Cortex of kidney (tissue), 1 donor: ENCODE measurements at places on chromosomes 13 and 19.

- DNase-seq, result no peak
Measured at GRCh38 chr19:30629086-30629485, 256.9 kb downstream of the ZNF536 start.

DNA sequence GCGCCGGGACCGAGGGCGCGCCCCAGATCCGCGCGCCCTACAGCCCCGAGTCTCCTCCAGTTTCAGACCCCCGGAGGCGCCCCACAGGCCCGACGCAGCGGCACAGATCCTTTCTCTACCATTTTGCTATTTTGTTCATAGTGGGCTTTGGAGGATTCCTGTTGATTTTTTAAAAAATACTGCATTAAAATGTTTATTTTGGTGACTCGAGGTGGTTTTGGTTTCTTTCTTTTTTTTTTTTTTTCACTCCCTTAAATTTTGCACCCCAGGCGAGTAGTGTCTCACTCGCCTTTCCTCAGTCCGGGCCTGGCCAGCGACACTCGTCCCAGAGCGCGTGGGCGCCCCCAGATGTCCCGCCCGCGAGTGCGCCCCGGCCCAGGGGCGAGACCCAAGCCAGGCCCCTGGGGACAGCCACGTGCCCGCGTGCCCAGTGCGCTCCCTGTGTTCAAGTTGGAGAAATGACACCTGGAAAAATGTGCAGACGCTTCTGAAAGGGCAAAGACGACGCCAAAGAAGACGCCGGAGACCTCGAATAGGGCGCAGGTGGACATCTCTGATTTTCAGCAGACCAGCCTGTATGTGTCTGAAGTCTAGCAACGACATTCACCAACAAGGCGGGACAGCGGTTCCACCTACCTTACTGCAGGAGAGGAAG, 471 bp upstream of the INSR start:
- DNase-seq, result no peak

GRCh38 chr13:33575378-33575777, 242.6 kb upstream of the RFC3 start:
- no peak for DNase-seq

DNA sequence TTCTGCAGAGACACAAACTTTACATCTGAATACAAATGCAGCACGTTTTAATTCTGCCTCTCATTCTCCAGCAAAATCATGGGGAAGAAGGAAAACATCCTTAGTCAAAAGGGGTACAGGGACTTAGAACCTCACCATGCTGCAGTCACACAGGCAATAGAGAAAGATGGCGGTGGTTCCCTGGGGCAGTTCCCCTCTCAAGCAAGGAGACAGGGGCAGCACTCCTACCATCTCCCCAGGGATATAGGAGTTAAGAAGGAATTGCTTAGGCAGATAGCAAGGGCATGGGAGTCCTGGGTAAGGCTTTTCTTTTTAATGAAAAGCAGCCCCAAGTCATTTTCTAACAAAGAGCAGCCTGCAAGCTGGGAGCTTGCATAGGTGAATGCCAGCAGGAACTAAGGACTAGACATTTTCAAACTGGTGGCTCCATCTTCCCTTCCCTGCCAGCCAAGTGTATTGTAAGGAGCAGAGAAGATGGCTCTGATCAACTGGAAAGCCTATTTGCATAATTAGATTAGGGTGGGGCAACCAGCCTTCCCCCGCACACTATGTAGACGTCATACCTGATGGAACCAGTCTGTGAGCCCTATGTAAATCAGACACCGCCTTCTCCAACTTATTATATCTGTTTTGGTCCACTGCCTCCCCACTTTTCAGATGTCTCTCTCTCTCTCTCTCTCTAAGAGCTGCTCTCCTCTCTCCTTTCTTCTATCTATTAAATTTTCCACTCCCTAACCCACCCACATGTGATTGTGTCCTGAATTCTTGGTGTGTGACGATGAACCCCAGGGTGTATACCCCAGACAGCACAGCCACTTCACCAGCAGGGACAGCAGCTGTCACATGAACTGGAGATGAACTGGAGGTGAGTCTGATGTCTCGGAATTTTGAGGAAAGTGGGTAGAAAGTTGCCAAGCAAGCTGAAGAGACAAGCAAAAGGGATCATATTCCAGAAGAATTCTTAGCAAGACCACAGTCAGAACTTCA, 514.5 kb downstream of the IRS2 start:
- DNase-seq, result no peak

DNA sequence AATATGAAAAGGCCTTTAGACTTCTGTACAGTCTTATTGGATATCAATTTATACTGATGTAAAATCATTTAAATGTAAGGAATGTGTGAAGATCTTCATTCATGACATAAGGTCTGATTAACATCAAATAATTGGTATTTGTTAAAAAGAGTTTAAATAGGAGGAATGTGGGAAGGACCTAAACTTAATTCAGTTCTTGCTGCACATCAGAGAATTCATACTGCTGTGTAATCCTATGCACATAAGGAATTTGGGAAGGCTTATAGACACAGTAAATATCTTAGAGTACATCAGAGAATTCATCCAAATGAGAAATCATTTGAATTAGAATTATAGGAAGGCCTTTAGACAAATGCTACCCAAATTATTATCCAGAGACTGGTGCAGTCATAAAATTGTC, 21.7 kb downstream of the ZNF283 start:
- DNase-seq, result no peak

DNA sequence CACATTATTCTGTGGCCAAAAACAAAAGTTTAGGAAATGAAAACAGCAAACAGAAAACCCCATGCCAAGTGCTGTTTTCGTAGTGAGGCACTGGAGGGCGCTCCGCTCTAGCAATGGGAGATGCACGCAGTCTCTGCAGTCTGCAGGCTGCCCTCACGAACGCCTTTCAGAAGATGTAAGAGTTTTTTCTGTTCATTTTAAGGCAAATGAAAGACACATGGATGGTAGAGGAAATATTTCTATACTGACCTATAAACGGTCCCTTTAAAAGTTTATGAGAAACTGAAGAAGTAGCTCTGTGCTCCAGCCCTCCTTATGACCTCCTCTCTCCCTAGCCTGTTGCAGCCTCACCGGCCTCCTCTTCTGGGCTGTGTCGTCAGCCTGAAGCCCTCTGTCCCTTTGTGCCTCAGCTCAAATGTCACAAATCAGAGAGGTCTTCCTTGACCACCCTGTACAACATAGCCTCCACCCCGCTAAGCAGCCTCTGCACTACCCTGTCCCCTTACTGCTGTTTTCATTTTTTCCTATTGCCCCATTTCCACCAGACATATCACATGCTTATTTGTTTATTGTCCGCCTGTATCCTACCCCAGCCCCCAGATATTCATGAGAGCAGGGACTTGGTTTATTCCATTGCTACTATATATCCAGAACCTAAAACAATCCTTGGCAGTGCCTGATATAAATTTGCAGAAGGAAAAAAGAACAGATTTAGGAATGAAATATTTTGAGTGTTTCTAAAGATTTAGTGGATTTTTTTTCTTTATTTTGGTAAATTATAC, 116.4 kb downstream of the TM9SF2 start:
- no peak for DNase-seq

GRCh38 chr13:39926345-39926744, 270.9 kb downstream of the COG6 start:
- no peak for DNase-seq

- no peak for DNase-seq
Measured at GRCh38 chr19:17542042-17542441, 13.4 kb upstream of the COLGALT1 start.

DNA sequence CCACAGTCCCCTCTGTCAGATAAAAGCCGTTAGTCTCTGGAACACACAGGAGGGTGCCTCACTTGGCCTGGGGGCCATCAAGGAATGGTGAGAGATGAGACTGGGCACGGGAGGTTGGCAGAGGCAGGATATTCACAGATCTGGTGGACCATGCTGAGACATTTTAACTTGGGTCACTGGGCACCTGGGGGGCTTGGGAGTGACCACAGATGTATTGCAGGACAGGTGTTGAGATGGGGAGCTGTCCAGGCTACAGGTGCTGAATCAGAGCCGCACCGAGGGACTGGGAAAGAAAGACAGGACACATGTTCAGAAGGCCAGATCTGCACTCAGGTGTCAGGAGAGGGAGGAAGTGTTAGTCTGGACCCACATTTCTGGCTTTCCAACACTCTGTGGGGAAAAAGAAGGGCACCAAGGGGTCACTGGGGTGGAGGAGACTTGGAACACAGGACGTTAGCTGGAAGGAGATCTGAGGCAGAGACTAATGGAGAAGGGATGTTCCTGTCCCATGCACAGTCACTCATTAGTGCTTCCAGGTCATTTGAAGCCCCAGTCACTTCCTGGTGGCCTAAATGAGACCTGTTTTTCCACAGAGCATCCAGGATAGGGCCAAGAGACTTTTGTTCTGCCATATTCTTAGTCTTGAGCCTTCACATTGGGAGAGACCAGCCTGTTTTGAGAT, 56.1 kb downstream of the CHST8 start:
- no peak for DNase-seq

DNA sequence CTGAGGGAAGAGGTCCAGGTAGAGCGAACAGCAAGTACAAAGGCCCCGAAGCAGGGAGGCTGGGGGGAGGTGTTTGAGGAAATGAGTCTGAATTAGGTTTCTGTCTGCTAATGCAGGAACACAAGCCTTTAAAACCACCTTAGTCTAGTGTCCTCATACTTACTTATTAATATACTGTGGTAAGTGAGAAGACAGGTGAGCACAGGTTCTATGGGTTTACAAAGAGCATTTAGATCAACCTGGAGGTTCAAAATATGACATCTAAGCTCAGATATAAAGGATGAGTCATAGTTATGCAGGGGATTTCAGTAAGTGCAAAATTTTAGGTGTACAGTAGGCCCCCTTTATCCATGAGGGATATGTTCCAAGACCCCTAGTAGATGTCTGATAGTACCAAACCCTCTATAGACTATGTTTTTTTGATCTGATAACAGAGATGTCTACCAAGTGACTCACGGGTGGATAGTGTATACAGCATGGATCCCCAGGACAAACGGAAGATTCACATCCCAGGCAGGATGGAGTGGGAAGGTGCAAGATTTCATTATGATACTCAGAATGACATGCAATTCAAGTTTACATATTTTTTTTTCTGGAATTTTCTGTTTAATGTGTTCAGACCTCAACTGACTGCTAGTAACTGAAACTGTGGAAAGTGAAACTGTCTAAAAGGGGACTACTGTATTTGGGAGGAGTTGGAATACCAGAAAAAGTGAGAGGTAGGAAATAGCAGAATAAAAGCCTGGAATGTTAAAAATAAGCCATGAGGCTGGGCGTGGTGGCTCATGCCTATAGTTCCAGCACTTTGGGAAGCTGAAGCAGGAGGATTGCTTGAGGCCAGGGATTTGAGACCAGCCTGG, 18.2 kb upstream of the MED4 start:
- DNase-seq, result no peak

GRCh38 chr19:19064811-19065745, 1.3 kb downstream of the SLC25A42 start:
- no peak for DNase-seq

DNA sequence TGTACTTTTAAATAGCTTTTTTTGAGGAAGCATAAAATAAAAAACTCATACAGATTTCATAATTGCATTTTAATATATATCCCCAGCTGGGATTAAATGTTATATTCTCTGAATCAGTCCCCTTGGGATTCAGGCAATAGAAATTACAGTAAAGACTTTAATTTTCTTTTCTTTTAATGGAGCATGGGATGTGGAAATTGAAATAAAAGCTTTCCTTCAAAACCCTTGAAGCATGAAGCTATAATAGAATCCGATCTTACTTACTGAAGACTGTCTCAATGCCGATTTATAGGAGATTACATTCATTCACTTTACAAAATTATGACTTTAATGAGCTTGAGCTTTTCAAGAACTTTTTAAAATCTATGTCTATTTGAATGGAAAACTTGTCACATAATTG, 243.4 kb downstream of the SPRY2 start:
- no peak for DNase-seq

DNA sequence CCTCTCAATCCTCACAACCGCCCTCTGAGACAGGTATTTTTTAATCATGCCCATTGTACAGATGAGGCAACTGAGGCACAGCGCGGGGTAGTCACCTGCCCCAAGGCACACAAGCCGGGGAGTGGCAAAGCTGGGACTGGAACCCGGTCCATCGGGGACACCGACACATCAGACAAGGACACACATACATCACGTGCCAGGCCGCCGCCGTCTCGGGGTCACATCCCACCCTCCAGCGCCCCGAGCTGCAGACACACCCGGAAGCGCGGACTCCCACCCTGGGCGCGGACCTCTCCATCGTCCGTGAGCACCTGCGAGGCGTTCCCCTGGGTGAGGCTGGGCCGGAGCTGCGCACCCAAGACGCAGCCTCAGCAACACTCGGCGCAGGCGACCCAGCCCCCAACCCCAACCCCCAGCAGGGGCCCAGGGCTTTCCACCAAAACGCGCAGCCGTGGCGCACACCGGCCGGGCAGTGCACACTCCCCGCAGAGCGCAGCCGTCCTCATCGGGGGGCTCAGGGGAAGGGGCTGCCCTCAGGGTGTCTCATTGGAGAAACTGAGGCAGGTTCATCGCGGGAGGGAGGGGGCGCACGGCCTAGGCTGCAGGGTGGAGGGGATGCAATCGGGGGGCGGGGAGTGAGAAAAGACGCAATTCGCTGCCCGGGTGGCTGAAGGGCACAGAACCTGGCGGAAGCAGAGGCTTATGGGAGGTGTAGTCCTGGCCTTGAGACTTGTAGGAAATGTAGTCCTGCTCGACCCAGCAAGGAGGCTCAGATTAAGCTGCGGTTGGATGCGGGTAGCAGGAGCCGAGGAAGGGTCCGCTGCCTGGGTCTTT, 1.9 kb upstream of the LMTK3 start:
- no peak for DNase-seq

GRCh38 chr13:60922576-60923231, 492.9 kb downstream of the PCDH20 start:
- DNase-seq, result no peak

GRCh38 chr13:113816946-113817859, 46.7 kb downstream of the GAS6 start:
- no peak for DNase-seq

DNA sequence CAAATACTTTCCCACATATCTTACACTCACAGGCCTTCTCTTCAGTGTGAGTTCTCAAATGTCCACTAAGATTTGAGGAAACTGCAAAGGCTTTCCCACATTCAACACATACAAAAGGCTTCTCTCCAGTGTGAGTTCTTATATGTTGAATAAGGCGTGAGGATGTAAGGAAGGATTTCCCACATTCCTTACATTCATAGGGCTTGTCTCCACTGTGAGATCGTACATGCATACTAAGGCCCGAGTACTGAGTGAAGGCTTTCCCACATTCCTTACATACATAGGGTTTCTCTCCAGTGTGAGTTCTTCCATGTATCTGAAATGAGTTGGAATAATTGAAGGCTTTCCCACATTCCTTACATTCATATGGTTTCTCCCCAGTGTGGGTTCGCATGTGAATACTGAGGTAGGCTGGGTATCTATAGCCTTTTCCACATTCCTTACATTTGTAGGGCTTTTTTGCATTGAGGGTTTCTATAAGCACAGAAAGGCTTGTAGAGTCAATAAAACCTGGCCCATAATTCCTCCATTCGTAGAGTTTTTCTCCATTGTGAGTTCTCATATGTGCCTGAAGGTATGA, 9.6 kb downstream of the ZNF426 start:
- DNase-seq, result no peak

GRCh38 chr19:15696654-15697194, 23.8 kb downstream of the CYP4F12 start:
- no peak for DNase-seq
